ENCODE measurements at places on chromosomes 1 and 21. TPM values are rescaled to one million over a fixed set of nuclear protein-coding genes. Genes with fewer than 3 reads are reported as not detected.

DNA sequence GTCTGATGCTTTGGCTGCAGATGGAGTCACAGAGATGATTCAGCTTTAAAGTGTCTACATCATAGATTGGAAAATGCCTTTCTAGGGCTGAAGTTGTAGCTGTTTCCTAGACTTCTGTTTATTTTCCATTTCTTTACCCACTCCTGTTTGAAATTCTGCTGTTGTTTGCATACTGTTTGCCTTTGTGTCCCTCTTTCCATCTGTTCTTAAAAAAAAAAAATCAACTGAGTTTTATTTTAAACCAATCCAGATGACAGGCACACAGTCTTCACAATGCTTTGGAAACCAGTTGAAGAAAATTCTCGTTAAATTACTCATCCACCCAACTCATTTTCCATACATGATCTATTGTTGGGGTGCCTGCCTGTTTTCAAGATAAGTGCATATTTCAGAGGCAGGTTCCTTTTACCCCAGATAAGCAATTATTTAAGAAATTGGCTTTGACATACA is 245.9 kb downstream of the DISC1 start:
- DNase-seq: no peak

GRCh38 chr1:108881369-108881768 is 4.6 kb downstream of the GPSM2 start:
- no peak for DNase-seq

- DNase-seq: no peak
These were observed 18.3 kb upstream of the S100A2 start for GRCh38 chr1:153583976-153584375.

FNDC10 gene
- total RNA-seq: 2.7 TPM

DCDC2B gene
- total RNA-seq: 0.29 TPM

SLC30A2 gene
- not detected for total RNA-seq

Measured in OCI-LY7 (cell line).